ENCODE measurements at places on chromosomes 13 and 19. TPM values are rescaled to one million over a fixed set of nuclear protein-coding genes. Genes with fewer than 3 reads are reported as not detected.

Gene TPGS1
- 68.8 TPM for total RNA-seq

DNA sequence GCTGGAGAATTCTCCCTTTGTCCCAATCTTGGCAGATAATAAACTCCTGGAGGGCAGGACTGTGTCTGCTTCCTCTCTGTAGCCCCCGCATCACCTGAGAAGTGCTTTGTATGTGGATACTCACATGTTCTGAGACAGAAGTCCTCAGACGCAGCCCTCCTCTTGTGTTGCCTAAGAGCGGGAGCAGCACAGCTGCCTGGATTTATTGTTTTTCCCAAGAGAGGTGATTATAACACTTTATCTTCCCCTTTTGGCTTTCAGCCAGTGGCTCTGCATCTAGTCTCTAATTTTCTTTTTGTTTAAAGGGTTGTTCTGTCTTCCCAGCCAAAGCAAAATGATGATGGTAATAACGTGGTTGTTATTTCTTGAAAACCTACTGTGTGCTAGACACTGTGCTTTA lies 36.1 kb downstream of the OLFM4 start:
- DNase-seq, result no peak

Gene SLC7A1
- 79.3 TPM for total RNA-seq

DNA sequence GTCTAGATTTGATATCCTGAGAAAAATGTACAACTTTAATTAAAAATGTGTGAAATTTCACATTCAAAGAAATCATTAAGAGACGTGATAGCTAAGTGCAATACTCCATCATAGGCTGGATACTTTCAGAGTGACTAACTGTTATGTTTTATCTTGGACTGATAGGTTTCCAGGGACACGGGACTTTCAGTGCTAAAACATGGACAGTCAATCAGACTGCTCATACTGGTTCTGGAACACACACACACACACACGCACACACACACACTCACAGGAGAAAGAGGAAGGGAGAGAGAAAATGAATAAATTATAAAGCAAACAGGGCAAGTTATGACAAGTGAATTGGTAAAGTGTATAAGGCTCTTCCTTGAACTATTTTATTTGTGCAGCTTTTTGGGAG lies 955.9 kb downstream of the SLITRK5 start:
- DNase-seq, result no peak

DNA sequence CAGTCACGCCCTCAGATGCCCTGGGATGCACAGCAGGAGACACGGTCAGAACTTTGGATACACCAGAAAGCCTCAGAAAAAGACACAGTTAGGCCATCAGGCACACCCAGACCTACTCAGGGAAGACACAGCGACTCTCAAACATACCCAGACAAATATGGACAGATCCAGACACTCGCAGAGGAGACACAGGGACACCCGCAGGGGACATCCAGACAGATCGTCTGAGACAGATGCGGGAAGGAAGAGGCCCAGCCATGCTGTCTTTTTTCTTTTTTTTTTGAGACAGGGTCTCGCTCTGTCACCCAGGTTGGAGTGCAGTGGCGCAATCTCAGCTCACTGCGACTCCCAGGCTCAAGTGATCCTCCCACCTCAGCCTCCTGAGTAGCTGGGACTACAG lies 4.8 kb downstream of the DPF1 start:
- DNase-seq, result no peak

Gene SULT2A1
- total RNA-seq, result not detected

DNA sequence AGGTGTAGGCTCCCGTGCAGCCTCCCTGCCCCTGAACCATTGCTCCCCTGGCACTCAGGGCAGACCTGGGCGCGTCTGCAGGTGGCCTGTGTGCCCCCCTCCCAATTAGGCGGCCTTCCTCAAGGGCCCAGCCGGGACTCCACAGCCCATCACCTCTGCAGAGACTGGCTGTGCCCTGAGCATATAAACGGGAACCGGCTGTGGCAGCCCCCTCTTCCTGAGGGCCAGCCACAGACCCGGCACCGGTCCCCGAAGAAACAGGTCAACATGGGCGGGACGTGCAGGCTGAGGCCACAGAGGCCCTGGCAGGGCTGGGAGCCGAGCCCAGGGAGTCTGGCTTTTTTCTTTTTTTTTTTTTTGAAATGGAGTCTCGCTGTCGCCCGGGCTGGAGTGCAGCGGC lies 12.0 kb downstream of the PIAS4 start:
- no peak for DNase-seq

Gene ZNF429
- 6.3 TPM for total RNA-seq

Gene DNAAF3
- total RNA-seq, result 0.21 TPM

Gene LILRB1
- total RNA-seq, result not detected

GRCh38 chr19:43524922-43525835 lies 1.8 kb downstream of the ETHE1 start:
- DNase-seq, result no peak

DNA sequence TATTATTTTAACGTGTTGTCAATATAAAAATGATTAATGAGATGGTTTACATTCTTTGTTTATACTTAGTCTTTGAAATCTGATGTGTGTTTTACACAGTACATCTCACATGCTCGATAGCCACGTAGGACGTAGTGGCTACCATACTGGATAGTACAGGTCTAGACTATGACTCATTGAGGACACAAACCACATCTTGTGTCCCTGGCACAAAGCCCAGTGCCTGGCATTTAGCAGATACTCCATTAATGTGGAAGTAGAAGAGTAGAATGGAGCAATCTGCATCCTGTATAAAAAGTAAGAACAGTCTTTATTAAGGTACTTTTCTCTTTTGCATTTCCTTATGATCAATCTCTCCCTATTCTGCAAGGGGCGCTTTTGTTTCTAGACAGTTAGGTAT lies 49.0 kb upstream of the FRY start:
- peak; percentile 96 for DNase-seq

DNA sequence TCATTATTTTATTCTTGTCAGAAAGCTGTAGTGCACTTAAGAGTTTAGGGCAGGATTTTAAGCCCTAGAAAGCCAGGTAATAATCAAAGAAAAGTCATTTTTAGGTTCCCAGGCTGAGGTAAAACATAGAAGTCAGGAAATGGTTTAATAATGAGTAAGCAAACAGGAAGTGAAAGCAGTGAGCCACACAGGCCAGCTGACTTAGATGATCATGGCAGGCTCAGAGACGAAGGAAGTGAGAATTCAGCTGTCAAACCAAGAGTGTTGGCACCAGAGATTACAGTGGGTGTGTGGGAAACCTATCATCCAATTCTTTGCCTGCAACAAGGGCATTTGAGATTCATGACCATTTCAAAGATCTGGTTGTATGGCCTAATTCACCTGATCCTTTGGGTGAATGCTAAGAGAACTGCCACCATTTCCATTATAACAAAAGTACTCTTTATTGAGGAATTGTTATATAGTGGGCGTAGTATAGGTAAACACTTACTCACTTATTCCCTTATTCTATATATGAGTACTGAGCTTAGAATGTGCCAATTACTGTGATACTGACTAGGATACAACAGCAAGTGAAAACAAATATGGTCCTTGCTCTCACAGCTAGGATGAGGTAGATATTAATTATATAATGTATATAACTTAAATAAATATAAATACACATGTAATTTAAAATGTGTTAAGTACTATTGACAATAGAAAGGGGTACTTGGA lies 103.7 kb upstream of the EDNRB start:
- DNase-seq, result peak; percentile 12

Gene TLE2
- 9.4 TPM for total RNA-seq

- DNase-seq, result peak; percentile 12
These were observed 711.5 kb downstream of the PCDH17 start for GRCh38 chr13:58343076-58343475.

- no peak for DNase-seq
These were observed 352.0 kb upstream of the DACH1 start for GRCh38 chr13:72218966-72219365.

- DNase-seq, result no peak
These were observed 47.5 kb downstream of the WASF3 start for GRCh38 chr13:26604784-26605545.

Gene ZNF530
- total RNA-seq, result 3.2 TPM

DNA sequence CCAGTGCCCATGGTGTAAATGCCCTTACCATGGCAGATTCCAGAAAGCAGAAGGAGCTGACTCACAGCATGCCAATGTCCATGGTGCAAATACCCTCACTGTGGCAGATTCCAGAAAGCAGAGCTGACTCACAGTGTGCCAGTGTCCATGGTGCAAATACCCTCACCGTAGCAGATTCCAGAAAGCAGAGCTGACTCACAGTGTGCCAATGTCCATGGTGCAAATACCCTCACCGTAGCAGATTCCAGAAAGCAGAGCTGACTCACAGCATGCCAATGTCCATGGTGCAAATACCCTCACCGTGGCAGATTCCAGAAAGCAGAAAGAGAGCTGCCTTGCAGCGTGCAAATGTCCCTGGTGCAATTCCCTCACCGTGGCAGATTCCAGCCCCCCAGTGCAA lies 163.8 kb upstream of the SOX1 start:
- DNase-seq, result no peak

DNA sequence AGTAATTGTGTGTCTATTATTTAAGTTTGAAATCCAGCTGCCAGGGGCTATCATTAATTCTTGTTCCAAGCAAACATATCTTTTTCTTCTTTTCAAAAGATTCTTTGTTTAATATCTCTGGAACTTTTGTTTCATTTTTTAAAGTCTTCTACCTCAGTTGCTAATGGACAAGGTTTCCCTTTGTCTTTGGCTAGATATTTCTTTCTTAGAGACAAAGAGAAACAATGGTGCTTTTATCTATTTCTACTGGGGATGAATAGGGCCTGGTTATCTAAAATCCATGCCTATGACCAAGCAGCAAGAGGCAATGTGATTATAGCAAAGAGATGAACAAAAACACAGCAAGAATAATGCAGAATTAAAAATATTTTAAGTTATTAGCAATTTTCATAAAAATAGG lies 661.3 kb upstream of the KLF12 start:
- no peak for DNase-seq

Gene CEACAM3
- not detected for total RNA-seq

- no peak for DNase-seq
These were observed 11.1 kb upstream of the SERP2 start for GRCh38 chr13:44362394-44363040.

Gene RDH8
- not detected for total RNA-seq

GRCh38 chr13:76822698-76823267 lies 63.4 kb downstream of the KCTD12 start:
- no peak for DNase-seq

DNA sequence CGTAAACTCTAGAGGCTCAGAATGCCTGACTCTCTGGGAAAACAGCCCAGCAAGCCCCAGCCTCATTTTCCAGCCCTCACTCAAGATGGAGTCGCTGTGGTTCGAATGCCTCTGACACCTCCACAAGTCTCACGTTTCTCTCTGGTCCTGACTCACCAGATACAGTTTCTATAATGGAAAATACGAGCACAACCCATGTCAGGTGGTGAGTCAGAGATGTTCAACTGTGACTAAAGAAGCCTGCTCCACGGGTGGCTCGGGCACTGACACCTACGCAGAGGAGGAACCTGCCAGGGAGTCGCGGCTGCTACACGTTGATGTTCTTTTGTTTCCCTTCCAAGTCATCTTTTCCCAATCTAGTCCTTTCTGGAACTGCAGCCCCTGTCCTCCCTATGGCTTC lies 87.1 kb upstream of the STK24 start:
- peak; percentile 78 for DNase-seq

DNA sequence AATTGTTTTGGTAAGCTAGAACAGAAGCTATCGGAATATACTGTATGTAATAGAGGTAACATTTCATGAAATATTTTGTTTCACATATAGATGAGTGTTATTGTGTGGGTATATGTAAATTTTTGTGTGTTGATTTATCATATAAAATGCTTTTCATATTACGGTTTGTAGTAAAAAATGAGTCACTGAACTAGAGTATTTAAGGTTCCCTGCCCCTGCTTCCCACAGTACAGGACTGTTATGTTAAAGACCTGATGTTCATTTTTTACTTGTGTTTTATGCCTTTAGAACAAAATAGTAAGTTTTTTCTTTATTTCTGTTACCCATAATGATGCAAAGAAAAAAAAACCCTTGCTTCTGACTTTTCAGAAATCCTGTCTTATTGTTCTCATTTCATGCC lies 243.4 kb downstream of the ENOX1 start:
- DNase-seq, result no peak

Gene KLK8
- total RNA-seq, result 7.1 TPM

DNA sequence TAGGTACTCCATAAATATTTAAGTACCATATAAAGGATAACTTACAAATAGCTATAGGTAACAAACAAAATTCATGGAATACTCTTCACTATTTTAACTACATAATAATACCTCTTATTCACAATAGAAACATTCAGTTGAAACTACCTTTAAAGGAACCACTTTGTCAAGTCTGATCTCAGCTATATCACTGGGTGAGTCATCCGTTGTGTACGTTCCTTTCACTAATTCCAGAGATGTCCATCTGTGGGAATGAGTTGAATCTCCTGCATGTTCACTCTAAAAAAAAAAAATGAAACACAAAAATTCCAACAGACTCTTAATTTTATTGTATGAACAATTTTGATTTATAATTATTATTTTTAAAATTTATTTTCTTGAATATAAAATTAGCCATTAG lies 149.4 kb upstream of the FBXL3 start:
- peak; percentile 9 for DNase-seq

DNA sequence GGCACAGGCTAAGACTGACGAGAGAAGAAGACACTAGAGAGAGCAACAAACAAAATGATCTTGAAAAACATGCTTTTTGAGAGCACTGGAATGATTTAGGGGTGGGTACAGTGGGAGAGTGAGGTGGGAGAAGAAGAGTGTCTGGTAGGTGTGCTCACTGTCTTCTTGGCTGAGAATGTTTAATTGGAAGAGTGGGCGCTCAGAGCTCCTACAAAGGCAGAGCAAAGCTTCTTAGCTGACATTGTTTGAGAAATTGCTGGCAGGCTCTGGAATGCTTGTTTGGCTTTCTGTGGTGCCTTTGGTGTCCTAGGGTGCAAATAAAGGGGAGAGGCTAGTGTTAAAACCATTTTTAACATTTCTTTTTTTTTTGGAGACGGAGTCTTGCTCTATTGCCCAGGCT lies 1.5 kb upstream of the LIPE start:
- DNase-seq, result no peak

Gene GJA3
- total RNA-seq, result 0.96 TPM

DNA sequence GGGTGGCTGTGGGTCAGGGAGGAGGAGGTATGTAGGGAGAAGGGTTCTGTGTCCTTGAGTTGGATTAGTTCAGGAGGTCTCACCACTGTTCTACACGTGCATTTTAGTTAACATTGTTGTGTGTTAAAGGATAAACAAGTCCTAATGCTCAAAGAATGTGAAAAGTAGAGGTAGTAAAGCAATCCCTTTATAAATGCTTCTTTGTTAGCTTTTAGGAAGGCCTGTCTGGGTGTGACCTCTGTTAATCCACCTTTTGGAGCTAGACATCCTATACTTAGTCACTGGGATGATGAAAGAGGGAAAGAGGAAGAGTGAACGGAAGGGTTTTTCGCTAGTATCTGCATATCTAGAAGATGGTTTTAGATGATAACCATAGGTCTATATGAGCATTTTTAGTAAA lies 42.2 kb upstream of the FLT1 start:
- DNase-seq, result no peak
